Right renal cortex interstitium (tissue), 3 donors: ENCODE measurements at places on chromosomes 6 and 20.

DNA sequence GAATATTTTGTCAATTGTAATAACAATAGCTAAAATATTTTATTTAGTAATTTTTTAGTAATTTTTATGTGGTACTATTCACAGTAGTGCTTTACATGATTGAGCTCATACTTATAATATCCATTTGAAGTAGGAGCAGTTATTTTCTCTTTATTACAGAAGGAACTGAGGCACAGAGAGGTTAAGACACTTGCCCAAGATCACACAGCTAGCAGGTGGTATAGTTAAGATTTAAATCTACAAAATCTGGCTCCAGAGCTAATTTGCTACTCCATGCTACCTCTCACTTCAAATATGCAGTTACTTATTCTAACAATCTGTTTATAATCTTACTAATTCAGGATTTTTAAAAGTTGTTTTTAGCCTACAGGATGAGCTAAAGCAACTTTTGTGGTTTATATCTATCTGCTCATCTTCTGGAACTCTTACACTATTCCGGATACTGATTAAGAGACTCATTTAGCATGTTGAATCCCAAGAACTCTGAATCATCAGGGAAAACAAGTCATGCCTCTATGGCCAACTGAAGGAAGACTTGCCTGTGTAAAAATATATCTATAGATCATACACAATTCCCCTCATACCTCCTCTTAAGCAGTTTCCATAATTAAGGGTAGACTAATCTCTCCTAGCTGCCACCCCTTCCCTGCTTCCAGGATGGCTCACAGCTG is 324.2 kb downstream of the UBE3D start:
- no peak for DNase-seq

DNA sequence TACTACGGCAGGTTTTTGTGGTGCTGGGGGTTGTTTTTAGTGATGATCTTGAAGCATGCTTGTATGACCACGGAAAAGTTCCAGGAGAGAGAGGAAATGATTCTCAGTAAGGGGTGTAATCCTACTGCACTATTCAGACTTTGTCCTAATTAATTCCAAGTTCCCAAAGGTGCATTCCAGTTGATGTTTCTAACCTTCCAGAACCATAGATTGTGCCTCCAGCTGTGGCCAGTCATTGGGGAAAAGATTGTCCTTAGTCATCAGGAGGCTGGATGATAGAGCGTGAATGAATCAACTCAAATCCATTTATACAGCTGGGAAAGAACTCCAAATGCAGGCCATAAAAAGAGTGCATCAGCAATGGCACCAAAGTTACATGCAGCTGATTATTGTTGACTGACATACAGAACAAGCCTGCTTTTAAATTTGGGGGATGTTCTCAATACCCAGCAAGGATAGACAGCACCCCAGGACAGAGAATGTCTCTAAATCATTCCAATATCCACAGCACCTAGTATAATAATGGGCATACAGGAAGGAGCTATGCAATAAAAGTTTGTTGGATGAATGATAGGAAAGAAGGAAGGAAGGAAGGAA is 27.8 kb upstream of the PKHD1 start:
- DNase-seq, result no peak

GRCh38 chr6:149331871-149332270 is 14.4 kb downstream of the TAB2 start:
- DNase-seq, result no peak

DNA sequence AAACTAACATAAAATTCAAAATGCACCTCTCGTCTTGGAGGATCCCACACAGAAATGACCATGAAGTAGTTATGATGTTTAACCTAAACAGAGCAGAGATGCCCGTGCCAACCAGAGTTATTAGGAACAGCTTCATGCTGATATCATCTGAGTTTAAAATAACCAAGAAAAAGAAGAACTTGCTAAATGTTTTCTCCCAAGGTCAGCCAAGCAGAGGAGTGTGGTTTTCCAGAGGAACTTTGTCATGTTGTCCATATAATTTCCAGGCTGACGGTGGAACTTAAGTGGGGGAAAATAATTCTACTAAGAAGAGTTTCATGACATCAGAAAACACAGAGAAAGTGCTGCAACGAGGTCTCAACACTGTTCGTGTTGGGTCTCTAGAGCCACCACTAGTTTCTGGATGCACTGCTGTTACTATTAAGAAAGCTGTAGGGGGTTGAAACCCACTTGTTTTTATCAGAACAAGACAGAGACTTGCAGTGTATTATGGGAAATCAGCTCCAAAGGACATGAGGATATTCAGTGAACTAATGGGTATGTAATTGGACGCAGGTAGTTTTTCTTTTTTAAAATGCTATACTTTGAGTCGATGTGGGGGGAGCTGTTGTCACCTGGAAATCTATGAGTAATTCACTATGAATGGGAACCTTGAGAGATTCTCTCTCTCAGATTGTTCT is 5.2 kb downstream of the AGPAT4 start:
- DNase-seq, result no peak

- no peak for DNase-seq
Measured at GRCh38 chr6:42783876-42784642, 2.2 kb downstream of the BICRAL start.

- no peak for DNase-seq
Measured at GRCh38 chr6:126531286-126531685, 191.4 kb downstream of the CENPW start.

DNA sequence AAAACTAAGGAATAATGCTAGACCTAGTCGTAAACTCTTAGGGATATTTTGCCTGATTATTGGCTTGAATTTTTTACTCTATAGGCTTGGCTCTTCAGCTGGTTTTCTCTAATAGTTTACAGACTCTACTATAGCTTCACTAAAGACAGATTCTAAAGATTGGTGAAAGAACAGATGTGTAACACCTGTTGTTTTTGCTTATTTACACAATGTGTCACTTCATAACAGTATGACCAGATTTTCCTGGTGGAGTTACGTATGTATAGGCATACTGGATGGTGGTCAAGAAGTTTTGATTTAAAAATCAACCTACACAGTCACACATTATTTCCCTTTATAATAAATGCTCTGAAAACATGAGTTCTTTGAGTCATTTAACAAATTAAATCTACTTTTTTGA is 4.8 kb downstream of the COL19A1 start:
- no peak for DNase-seq

GRCh38 chr6:15533379-15534026 is 129.3 kb downstream of the DTNBP1 start:
- no peak for DNase-seq

DNA sequence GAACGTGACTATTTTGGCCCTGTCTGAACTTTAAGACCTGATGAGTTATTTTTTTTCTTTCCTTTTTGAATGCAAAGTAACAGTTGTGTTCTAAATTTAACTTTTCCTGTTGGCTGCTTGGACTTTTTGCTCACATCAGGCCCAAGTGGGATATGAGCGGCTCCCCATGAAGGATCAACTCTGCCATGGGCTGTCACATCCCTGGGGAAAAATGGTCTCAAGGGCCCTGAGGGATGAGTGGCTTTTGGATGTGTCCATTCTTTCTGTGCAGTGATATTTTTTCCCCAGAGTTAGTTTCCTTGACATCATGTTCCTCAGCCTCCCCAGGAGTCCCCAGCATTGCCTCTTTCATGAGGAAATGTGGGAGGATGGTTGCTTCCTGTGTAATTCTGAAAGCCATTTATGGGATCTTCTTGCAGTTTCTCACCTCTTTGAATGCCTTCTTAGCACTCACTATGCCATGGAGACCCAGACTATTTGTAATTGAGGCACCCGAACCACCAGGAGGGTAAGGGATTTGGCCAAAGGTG is 92.5 kb downstream of the SLC24A3 start:
- DNase-seq, result no peak

DNA sequence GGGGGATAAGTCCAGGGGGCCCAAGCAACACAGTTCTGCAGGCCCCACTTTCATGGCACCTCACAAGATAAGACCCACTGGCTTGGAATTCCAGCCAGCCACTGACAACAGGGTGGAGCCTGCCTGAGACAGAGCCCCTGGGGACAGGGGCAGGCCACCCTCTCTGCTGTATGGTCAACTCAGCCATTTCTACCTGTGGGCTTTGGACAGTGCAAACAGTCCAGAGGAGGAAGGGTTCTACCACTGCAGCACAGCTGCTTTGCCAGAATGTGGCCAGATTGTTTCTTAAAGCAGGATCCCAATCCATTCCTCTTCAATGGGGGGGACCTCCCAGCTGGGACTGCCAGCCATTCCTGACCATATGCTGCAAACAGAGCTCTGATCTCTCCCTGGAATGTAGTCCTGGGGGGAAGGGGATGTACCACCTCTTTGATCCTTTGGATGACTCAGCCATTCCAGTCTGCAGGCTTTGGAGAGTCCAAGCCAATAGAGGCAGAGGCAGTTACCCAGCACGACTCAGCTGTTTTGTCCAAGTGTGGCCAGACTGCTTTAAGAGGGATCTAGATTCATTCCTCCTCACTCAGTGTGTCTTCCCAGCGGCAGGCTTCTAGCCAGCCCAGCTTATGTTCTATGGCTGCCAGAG is 842.2 kb downstream of the EPHA7 start:
- no peak for DNase-seq

DNA sequence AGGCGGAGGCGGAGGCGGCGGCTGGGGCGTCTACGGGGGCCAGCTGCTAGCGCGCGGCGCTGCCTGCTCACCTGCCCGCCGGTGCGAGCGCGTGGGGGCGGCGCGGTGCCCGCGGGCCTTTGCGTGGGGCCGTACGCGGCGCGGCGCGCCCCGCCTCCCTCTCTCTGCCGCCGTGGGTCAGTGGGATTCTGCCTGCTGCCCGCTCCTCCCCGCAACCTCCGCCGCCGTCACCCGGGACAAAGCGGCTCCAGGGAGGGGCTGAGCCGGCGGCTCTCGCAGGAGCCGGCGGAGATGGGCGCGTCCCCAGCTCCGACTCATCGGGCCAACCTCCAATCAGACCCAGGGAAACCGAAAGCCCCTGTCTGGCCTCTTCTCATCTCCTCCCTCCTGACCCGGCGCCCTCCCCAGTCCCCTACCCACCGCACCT is at the start of gene RCAN2:
RCAN2 (minus strand) TSS at position 249 of the 427 bp plus-strand sequence.
- DNase-seq, result peak; percentile 49

- DNase-seq, result no peak
Measured at GRCh38 chr6:32167761-32168262, 3.4 kb downstream of the EGFL8 start.

GRCh38 chr6:87180105-87180728 is 24.9 kb downstream of the ZNF292 start:
- no peak for DNase-seq

DNA sequence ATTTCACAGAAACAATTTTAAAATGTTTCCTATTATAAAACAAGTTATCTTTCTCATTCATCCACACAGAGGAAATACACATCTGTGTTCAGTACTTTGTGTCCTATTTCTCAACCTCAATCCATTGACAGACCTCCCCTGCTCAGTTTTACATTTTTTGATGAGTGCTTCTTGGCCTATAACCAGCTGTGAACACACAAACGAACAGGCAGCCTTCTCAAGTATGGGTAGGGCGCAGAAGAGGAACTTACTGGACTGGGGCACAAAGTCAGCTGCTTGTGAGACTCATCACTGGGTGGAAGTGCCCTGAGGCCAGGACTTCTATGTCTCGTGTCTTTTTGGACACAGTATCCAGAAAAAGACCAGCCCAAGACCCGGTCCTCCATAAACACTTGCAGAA is 2.8 kb downstream of the RPS6KA2 start:
- DNase-seq, result no peak

GRCh38 chr6:100101644-100102043 is 107.6 kb upstream of the MCHR2 start:
- DNase-seq, result no peak

DNA sequence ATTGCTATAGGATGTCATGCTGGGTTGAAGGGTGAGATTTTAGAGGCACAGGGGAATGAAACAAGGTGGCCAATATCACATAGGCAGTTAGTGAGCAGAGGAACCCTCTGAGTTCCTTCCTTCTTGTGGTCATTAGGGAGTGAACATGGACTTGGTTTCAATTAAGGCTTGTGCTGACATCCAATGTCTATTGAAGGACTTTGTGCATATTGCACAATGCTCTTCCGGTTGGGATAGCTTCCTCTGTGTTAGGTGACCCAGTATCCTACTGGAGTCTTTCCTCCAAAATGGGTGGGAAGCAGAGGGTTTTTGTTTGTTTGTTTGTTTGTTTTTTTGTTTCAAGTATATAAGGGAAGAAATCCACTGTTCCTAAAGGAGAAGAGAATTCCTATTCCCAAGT is 98.5 kb downstream of the HDGFL1 start:
- no peak for DNase-seq

DNA sequence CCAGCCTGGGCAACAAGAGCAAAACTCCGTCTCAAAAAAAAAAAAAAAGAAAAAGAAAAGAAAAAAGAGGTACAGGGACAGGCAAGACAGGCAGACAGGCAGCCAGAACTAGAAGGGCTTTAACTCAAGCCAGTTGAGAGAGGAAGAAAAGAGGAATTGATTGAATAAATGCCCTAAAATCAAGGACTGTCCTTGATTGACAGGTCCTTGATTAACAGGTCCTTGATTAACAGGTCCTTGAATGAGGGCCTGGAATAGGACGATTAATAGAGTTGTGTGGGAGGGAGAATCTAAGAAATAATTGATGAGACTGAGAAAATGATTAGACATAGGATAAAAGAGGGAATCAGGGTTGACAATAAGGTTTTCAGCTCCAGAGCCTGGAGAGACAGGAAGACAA is 36.1 kb downstream of the ZC2HC1B start:
- DNase-seq, result no peak

DNA sequence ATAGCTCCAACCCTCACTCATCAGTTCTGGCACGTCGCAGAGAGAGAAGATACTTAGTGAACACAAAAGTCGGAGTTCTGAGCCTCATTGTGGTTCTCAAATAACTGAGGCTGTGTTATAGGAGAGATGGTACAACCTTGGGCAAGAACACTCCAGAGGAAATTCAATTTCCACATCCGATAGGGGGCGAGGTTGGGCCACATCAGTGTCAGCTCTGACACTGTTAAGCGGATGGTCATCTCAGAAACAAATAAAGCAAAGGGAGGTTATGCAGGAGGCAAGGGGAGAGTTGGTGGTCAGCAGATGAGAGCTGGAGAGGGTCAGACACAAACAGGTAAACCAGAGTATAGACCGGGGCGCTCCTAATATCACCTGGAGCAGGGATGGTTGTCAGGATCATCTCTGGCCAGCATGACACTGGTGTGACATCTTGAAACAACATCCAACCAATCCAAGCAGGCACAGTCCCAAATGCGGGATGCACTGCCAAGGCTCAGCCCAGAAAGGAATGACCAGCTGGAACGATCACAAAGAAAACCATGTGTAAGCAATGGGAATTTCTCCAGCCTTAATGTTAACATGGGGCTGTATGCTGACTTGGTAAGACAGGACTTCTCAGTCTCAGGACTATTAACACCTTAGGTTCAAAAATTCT is 331.8 kb downstream of the HACE1 start:
- DNase-seq, result no peak

GRCh38 chr6:42618686-42619085 is 54.9 kb downstream of the UBR2 start:
- no peak for DNase-seq

DNA sequence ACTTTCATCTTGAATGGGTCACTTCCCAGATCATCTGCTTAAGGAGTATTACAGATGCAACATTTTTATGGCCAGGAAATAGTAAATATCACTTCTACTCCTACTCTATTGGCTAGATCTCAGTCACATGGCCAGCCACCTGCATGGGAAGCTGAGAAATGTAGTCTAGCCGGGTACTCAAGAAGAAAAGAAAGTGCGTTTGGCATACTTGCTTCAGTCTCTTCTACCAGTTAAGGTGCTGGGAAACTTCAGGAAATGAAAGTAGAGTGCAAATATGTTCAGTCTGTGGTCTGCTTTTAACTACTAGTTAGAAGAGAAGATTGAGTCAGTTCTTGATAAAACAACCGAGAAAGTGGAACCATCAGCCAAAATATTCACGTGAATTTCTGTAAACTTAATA is 129.2 kb downstream of the PDSS2 start:
- DNase-seq, result no peak

GRCh38 chr6:33344701-33345697 is 27.5 kb upstream of the ZBTB22 start:
- peak; percentile 37 for DNase-seq

GRCh38 chr6:36460916-36461315 is 18.1 kb downstream of the KCTD20 start:
- DNase-seq, result no peak
